ENCODE measurements at places on chromosomes 16 and 17. TPM values are rescaled to one million over a fixed set of nuclear protein-coding genes. Genes with fewer than 3 reads are reported as not detected.

Gene OMG
- total RNA-seq: not detected

DNA sequence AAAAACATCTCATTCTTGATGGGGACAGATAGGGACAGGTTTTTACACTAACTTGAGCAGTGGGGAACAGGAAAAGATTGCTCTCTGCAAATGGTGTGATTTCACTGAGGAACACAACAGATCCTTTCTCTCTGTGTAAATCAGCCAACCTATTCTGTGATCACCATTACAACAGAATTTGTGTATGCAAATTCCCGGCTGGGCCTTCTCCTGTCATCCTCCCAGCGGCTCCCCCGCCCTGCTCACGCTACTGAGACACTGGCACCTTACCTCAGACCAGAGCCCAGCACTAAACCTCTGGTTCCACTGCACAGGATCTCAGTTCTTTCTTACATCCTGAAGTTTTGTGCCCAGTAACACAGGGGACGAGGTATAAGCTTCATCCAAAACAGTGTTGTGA is 97.0 kb upstream of the FA2H start:
- no peak for DNase-seq

DNA sequence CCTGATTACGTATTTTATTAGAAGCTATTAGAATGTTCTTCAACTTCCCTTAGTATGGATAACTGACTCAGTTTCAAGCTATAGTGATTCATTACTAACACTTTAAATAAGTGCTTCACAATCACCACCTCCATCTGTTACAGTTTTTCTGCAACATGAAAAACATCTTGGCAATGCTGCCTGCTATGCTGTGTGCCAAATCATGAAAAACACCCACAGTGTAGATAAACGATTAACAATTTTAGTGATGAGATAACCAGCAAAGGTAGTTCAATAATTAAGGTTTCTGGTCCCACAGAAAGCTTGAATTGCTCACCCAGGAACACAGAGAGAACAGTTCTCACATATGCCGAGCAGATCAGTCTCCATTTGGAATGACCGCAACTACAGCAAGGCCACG is 51.4 kb upstream of the SLC25A19 start:
- no peak for DNase-seq

DNA sequence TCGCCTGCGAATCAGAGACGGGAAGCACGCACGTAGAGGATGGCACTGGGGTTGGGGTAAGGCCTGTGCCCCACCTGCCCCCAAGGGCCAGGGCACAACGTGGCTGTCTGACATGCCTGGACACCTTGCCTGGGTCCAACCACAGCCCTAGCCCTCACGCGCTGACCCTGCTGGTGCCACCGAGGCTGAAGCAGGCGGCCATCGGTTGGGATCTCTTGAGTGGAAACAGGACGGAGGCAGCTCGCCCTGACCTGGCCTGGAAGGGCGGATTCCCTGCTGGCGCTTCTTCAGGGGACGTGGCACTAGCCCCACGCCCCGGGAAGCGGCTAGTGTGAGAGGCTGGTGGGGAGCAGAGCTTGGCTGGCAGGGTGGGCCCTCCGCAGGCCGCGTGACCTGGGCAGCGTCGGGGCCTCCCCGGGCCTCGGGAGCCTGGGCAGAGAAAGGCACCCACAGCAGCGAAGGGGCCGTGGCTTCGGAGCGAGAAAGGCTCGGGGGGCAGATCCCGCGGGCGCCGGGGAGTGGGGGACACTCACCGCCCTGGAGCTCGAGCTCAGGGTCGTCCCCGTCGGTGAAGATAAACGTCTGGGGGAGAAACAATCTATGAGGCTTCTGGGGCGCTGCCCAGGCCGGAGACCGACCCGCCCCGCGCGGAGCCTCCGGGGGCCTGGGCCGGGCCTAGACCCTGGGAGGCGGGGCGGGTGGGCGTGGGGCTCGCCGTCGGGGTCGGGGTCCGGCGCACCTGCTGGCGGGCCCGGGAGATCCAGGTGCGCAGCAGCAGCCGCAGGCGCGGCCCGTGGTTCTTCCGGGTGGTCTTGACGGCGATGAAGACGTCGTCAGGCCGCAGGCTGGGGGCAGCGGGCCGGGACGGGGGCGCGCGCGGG is 610 bp downstream of the RFNG start:
- DNase-seq: no peak

Gene BRIP1
- total RNA-seq: 0.54 TPM

DNA sequence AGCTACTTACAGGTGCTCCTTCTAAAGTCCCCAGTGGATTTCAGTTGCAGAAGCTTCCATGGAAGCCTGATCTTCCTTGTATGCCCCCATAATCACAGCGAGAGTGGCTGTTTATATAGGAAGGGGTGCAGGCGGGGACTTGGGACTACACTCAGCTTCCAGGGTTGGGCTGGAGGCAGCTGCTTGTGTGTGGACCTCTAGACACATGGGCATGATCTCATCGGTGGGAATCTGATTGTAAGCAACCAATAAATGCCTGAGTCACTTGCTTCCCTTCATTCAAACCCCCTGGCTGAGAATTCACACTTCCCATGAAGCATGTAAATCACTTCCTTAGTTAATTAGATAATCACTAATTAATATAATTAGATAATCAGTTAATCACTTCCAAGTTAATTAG is 1.0 kb upstream of the KRT20 start:
- no peak for DNase-seq

DNA sequence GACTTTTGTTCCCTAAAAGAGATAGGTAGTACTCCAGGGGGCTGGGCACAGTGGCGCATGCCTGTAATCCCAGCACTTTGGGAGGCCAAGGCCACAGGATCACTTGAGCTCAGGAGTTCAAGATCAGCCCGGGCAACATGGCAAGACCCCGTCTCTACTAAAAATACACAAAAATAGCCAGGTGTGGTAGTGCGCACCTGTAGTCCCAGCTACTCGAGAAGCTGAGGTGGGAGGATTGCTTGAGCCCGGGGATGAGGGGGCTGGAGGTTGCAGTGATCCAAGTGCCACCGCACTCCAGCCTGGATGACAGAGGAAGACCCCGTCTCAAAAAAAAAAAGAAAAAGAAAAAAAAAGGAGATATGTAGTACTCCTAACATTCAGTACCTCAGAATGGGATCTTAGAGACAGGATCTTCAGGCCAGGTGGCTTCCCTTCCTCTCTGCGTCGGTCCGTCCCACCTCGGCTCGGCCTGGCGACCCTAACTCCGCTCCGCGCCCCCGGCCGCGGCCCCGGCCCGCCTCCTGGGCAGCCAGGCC is 89.6 kb downstream of the CDC27 start:
- DNase-seq: no peak

- no peak for DNase-seq
Observed at GRCh38 chr17:1159431-1160180, 20.2 kb downstream of the ABR start.

DNA sequence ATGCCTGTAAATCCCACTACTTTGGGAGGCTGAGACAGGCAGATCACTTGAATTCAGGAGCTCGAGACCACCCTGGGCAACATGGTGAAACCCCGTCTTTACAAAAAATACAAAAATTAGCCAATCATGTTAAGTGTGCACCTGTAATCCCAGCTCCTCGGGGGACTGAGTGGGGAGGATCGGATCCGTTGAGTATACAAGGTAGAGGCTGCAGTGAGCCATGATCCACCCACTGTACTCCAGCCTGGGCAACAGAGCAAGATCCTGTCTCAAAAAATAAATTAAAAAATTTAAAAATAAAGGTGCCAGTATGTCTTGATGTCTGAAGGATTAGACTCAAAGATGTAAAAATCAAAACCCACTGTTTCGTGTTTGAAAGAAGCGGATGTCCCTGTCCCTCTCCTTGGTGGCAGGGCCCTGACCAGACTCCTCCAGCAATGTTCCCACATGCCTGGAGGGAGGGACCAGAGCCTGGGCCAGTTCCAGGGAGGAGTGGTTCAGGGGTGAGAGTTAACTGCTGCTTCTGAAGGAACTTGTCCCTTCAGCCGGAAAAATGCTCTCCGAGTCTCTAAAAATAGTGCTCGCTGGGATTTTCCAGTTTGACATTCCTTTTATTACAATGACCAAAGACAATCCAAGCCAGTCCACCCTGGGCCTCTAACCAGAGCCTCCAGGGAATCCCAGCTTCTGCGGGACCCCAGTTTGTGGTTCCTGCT is 9.4 kb upstream of the CMTM4 start:
- peak; percentile 77 for DNase-seq

DNA sequence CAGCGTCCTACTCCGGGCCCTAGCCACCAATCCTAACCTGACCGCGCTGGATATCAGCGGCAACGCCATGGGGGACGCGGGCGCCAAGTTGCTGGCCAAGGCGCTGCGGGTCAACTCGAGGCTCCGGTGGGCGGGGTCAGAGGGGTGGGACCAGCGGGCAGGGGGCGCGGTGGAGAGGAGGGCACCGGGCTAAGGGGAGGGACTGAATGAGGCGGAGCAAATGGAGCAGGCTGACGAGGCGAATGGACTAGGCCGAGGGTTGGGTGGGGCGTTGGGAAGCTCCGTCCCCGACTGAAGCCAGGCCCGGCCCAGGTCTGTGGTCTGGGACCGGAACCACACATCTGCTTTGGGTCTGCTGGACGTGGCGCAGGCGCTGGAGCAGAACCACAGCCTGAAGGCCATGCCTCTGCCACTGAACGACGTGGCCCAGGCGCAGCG is 4.6 kb downstream of the CARMIL2 start:
- peak; percentile 40 for DNase-seq

DNA sequence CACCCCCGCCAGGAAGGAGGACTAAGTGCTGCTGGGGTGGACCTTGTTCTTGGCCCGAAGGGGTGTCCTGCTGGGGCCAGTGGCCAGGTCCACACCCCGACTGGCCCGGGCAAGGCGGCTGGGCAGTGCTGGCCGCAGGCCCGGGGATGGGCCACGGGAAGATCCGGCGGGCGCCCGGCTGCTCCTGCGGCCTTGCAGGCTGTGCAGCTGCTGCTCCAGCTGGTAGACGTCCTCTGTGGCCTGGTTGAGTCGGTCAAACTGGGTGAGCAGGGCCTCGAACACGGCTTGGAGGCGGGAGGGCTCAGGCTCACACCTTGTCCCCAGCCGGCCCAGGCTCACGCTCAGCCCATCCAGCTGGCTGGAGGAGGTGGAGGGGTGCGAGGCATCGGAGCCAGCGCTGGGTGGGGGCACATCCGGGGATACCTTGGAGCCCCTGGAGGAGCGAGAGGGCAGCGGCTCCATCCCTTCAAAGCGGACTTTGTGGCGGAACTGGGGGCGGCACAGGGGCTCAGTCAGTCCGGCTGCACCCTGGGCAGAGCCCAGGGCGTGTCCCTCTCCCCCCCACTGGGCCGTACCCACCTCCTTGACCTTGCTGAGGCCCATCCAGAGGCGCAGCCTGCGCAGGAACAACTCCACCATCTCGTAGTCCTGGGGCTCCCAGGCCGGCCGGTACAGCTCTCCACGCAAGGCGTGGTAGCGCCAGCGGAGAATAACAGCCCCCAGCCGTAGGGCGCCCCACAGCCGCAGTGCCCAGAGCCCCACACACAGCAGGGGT is 42.1 kb downstream of the TSC2 start:
- no peak for DNase-seq

DNA sequence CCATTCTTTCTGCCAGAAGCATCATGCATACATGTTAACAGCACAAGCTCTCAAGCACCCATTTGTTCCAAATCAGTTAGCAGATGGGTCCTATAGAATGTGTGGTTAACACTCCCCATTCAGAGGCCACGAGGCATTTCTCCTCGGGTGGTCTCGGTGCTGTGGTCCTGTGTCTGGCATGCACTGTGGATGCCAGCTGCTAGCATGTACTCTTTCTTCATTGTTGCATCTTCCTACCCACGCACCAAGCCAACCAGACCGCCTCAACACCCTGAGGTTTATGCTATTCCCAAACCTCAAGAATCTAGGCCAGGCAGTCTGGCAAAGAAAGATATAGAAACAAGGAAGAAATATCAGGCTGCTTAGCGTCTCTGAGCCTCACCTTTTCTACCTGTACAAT is 27.8 kb upstream of the MRTFB start:
- no peak for DNase-seq

GRCh38 chr17:49513641-49514040 is 18.5 kb downstream of the NGFR start:
- no peak for DNase-seq

GRCh38 chr17:64335486-64335885 is 55.2 kb downstream of the PECAM1 start:
- no peak for DNase-seq

DNA sequence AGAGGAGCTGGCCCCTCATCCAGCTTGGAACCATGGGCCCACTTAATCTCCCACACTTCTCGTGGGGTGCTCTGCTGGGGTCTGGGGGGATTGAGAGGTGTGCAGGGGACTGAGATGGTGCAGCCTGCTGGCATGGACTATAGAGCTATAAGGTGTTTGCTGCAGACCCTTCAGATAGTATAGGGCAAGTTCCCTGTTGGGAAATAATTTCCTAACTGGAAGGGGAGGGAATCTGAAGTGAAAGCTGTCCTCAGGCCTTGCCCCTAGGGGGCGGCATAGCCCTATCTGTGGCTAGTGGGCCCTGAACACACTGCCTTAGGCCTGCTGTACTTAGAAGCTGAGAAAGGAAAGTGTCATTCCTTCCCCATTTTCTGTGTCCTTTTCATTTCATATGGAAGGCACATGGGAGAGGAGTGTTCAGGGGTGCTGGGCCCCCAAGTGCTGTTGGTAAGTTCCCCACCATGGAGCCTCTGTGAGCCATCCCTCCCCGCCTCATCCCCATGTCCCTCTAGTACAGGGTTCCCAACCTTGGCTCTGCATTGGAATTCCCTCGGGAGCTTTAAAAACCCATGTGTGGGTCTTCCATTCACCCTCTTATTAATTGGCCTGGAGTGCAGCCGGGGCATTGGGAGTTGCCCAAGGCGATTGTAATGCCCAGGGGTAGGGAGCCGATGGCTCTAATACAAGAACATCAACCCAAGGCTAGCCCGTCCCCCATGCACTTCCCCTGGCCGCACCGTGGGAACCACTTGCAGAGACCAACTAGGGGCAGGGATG is 19.7 kb downstream of the GOSR2 start:
- peak; percentile 81 for DNase-seq

DNA sequence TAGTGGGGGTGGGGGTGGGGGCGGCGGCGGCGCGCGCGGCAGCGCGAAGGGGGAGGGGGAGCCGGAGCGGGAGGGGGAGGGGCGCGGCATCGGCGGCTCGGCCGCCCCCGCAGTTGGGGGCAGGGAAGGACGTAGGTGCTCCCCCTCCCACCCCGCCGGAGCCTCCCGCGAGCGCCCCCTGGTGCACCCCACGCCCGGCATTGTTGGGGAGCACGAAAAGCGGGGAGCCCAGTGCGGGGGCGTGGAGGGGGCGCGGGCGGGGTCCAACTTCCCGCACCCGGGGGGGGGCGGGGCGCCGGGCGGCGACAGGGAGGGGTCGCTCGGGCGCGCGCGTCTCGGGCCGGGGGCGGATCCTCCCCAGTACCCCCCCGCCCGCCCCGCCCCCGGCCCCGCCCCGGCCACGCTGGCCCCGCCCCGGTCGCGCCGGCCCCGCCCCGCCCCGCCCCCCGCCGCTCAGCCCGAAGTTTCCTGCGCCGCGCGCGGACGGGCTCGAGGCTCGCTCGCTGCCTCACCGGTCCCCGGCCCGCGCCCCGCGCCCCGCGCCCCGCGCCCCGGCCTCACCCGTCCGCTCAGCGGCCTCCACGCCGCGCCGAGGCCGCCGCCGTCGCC is at the start of gene CACNA1H:
TSS of gene CACNA1H (plus strand) at position 456 of the 609 bp plus-strand sequence. CDS start 632 bp downstream, outside the sequence.
- DNase-seq: peak; percentile 87

Gene CCL5
- 10.3 TPM for total RNA-seq
